ENCODE measurements at places on chromosomes 4 and X.

DNA sequence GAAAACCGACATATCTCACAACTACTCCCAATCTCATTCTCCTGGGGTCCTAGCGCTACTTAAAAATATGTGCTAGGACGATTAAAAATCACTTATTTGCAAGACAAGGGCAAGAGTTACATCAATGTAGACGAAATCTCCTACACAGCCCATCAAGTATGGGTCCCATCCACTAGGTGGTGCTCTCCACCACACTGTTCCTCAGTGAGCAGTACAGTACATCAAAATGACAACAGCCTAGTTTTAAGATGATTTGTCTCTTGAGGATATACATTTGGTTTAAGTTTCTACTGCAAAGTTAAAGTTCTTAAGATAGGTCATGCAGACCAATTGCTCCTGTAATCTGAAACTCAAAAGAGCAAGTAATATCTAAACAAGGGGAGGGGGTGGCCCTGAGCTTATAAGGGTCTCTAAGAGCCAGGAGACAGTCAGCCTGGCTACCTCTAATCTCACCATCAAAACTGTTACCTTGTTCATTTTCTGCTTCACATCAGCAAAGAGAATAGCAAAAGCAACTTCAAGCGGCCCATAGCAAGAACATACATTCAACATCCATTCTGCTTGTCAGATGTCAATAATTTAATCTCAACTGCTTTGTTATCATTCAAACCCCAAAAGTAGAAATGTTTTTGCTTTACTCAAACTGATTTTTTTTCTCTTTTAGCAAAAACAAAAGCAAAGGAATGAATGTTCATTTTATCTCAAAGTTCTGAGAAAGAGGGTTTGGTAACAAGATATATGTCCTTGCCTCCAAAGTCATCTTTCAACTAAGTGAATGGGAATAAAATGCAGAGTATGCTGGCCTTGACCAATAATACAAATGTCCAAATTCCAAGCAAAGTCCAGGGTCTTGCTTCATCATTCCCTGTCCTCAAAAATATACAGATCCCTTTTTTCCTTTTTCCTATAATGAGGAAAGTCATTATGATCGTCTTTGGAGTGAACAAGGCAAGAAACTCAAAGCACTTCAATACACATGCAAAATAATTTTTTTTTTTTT lies 53.1 kb downstream of the STX18 start:
- DNase-seq = peak; percentile 64

- DNase-seq = no peak
These were observed 142.2 kb upstream of the EOLA2 start for GRCh38 chrX:150080497-150080896.

GRCh38 chrX:38718311-38718710 lies 82.9 kb upstream of the MID1IP1 start:
- no peak for DNase-seq

- DNase-seq = no peak
These were observed 159.1 kb upstream of the PSAPL1 start for GRCh38 chr4:7593646-7594412.

- DNase-seq = no peak
These were observed 133.1 kb downstream of the ARAP2 start for GRCh38 chr4:36111172-36111571.

Measured in germinal center (tissue), 1 donor.